Hematopoietic multipotent progenitor cell treated with erythropoietin and hydrocortisone succinate and interleukin-3 and kit ligand, for 15 days (in vitro differentiated cells): ENCODE measurements at places on chromosomes 7 and 10.

DNA sequence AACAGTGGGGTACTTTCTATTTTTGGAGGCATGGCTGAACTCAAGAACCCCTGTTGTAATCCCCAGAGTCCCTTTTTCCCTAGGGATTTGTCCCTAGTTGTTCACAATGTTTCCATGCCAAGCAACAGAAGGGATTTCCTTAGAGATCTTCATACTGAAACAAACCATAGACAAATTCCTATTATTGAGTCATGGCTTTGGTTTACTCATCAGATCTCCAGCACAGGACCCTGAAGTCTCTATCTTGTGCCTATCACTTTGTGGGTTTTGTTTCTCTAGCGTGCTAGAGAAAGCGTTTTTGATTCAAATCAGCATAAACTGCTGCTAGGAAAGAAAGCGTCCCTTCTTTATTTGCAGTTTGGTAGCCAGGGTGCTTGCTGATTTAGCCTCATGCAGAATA is 165.0 kb downstream of the BAMBI start:
- no peak for DNase-seq

GRCh38 chr7:98286701-98287485 is 5.4 kb downstream of the BRI3 start:
- DNase-seq, result no peak

- no peak for DNase-seq
Measured at GRCh38 chr10:34670081-34670480, 145.0 kb downstream of the PARD3 start.

DNA sequence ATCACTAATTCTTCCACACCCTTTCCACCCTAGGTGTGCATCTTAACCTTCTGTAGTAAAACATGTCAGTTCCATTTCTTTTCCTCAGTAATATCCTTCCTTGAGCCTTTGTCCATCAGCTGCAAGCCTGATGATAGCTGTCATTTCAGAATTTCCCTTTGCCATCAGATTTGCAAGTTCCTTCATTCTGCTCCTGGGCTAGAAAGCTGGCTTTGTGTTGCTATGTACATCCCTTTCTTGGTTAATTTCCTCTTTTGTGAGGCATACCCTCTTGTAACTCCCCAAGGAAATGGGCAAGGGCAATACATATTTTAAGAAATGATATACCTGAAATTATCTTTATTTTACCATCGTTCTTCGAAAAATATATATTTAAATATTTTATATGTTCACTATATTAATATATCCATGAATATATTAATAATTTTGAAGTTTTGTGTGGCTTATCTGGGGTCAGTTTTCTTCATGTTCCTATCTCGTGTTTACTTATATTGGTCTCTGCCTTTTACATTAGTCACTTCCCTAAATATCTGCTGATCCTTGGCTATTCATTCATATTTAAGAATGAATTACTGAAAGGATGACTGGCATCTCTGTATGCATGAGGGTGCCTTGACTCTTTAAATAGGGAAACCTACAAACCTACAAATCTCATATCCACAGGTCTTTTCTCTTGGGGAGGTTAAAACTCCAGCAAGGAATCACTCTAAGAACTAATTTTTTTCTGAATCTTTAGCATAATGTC is 143.8 kb downstream of the ZNF22 start:
- no peak for DNase-seq

DNA sequence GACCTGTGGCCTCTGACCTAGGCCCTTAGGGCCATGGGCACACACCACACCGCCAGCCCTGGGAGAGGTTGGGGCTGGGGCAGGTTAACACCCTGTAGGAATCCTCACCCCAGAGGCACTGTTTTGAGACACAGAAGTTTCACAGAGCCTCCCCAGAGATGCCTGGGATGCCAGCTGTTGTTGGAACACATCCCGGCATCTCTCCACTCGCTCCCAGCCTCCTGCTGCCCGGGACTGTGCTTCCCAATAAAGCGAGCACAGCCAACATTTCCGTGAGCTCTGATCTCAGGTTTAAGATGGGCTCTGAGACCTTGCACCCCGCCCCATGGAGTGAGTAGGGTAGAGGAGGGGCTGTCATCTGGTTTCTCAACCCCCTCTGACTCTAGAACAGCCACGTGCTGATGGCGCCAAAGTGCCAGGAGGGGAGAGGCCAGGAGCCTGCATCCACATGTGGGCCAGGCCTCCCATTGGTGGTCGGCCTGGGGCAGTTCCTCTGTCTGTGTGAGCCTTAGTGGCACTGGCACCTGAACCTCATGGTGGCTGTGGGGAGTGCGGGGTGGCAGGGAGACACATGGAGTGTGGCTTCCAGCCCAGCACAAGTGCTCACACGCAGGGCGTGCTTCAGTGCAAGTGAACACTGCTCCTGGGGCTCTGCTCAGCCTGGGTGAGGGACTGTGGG is 54.7 kb downstream of the RASGEF1A start:
- DNase-seq, result no peak

GRCh38 chr10:66637273-66638036 is 288.4 kb upstream of the LRRTM3 start:
- no peak for DNase-seq

GRCh38 chr7:1748839-1749173 is 78.7 kb downstream of the ELFN1 start:
- no peak for DNase-seq

DNA sequence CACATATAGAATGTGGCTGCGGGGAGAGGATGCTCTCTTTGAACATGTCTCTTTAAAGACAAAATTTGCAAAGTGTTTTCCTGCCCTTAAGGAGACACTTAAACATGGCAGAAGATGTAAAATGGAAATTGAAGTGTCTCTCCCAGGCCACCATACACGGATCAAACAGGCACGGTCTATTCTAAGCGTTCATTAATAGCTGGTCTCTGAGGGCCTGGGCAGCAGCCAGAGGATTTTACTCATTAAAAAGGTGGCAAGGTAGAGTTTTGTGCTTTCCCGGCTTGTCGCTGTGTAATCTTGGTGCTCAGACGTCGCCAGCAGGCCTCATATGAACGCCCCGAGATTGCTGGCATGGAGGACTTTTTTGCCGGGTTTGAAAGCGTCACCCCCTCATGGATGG is 205.5 kb downstream of the EMX2 start:
- no peak for DNase-seq

DNA sequence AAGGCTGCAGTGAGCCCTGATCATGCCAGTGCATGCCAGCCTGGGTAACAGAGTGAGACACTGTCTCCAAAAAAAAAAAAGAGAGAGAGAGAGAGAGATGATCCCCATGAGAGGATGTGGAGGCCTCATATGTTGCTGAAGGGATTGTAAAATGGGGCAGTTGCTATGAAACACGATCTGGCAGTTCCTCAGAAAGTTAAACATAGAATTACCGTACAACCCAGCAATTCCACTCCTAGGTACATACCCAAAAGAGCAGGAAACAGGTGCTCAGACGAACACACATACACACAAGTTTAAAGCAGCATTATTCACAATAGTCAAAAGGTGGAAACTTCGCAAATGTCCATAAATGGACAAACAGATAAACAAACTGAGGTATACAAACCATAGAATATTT is 27.4 kb upstream of the CYTH3 start:
- DNase-seq, result no peak

GRCh38 chr10:129191797-129192196 is 275.2 kb upstream of the MGMT start:
- no peak for DNase-seq

DNA sequence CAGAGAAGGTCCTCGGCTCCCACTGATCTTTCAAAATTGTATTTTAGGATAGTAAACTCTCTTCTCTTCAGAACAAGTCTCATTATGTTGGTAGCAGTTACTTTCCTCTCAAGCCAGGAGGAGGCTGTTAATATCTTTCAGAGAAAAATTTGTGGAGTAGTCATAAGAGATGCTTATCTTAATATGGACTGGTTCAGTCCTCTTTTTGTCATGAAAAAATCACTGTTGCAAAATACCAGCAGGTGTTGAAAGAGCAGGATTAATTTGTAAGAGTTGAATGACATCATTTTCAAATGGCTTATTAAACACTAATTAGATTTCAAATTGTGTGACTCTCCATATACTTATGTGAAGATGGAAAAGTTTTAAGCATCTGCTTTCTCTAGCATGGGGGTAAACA is 662.5 kb downstream of the POM121L12 start:
- no peak for DNase-seq

DNA sequence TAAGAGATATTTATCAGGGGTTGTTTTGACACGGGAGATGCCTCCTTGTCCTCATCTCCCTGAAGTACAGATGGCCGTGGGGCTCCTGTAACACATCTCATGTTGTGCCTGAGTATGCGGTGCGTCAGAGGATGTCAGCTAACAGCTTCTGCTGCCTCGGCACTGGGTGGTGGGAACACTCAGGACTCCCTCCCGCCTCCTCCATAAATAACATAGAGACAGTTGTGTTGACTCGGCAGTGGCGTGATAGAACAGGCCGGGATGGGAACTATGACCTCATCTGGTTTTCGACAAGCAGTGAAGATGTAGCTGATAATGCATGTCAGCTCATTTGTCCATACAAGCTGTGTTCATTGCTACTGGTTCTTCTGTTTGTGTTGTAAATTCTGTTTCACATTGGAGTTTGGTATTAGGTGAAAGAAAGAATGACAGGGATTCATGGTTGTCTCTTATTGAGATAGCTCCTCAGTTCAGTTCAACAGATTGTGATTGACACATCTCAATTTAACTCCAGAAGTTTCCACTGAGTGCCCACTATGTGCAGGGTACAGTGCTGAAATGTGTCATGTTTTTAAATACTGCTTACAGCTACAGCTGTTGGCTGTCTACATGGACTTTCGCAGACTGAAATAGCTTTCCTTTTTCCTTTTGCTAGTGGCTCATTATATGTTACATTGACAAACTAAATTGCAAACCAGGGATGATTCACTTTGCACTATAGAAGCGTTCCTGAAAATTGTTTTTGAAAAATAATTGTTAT is 87.4 kb downstream of the CHN2 start:
- DNase-seq, result no peak

DNA sequence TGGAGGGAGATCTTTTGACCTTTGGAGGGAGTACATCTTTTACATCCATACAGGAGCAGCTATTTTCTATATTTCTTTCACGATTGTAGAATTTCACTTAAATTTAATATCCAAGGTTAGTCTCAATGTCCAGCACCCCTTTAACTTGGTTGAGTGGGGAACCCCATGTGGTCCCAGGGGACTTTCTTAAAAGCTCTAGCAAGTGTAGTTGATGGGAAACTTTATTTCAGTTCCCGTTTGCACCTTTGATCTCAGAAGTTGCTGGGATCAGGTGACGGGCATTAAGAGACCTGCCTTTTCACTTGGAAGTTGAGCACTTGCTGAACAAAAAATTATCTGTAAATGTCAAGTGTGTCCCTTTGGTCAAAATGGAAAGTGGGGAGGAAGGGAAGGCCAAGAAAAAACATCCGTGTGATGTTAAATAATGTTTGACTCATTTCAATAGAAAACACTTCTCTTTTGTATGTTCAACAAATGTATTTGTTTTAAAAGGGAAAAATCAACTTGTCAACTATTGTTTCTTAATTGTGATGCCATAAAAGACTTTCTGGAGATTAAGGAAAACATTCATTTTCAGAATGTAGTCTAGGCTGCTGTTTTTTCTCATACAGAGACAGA is 370.1 kb upstream of the GALNT17 start:
- DNase-seq, result no peak

DNA sequence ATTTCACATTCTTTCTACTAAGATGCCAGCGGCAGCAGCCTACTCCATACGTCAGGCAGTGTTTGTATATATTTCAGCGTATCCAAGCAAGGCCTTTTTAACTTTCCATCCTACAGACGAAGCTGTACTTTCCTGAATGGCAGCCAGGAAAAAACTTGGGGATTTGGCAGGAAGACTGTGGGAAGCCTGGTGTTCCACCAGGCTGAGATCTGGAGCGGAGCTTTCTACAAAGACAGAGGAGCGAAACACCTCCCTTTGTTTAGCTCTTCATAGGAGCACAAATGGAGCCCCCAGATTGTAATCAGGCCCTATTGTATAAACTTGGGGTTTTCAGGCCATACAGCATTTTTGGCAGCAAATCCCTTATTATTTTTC is 143.8 kb downstream of the TES start:
- no peak for DNase-seq

DNA sequence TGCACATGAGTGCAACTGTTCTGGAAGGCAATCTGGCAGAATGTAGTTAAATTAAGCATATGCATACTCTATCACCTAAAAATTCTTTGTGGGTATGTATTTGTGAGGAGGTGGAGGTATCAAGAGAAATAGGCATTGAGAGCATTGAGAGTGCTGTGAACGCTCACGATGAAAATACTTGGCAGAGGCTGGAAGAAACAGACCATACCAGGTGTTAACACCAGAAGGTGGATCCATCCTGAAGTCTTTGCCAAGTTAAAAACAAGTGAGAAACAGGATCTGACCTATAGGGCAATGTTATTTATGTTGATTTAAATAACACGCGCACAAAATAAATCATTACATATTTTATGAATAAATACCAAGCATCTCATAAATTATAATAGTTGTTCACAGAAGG is 311.6 kb downstream of the PCLO start:
- DNase-seq, result no peak

- no peak for DNase-seq
Measured at GRCh38 chr10:75487087-75487754, 55.8 kb downstream of the LRMDA start.
